ENCODE measurements at places on chromosomes 13 and 19. TPM values are rescaled to one million over a fixed set of nuclear protein-coding genes. Genes with fewer than 3 reads are reported as not detected.

The ITGBL1 gene
- total RNA-seq: 0.09 TPM

DNA sequence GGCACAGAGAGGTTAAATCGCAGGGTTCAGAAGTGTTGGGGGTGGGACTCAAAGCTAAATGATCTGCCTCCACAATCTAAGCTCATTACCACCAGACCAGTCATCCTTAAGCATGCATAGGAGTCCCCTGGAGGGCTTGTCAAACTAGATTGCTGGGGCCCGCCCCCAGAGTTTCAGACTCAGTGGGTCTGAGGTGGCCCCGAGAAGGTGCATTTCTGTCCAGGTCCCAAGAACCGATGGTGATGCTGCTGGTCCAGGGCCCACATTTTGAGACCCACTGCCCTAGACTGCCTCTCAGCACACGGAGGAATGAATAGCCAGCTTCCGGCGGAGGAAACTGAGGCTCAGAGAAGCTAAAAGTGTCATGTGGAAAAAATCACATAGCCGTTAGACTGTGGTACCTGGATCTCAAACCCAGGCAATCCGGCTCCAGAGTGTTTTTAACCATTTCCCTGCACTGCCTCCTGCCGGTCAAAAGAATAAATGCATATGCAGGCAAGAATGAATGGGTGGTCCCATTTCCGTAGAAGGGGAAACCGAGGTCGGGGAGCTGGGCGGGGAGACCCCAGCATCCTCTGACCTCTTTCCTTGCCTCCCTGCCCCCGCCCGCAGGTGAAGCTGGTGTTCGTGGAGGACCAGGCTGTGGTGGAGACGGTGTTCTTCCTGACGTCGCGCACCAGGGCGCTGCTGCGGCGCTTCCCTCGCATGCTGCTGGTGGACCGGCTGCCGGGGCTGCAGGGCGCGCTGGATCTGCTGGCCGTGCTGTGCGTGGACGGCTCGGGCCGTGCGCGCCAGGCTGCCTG, 23.8 kb downstream of the ZSWIM9 start:
- DNase-seq: no peak

The C1QTNF9B gene
- not detected for total RNA-seq

DNA sequence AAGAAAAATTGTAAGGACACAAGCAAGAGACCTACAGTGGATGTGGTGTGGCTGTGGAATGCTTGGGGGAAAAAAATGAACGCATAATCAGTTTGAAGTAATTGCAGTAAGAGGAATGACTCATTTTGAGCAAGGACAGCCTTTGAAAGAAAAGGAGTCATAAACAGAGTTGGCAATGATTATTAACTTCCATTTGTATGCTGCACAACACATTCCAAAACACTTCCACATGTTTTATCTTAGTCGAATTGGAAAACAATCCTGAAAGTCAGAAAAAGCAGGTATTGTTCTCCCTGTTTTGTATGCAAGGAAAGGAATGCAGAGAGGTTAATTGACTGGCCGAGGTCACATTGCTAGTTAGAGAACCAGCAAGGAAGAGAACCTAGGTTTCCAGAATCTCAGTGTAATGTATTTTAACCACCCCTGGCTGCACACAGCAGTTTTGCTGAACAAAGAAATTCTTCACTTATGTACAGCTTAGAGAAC, 630.0 kb upstream of the MIR17HG start:
- no peak for DNase-seq

GRCh38 chr13:36715841-36716240, 42.0 kb downstream of the SERTM1 start:
- no peak for DNase-seq

The RTBDN gene
- total RNA-seq: not detected

The LILRA5 gene
- total RNA-seq: not detected

Data from prostate gland (tissue), 2 donors.